Fibroblast of skin of left biceps (primary cell): ENCODE measurements at places on chromosomes 1 and 21.

- DNase-seq: no peak
These were observed 697 bp downstream of the AGO3 start for GRCh38 chr1:35931446-35932157.

GRCh38 chr1:9320520-9321479, 28.1 kb downstream of the SPSB1 start:
- DNase-seq: no peak

DNA sequence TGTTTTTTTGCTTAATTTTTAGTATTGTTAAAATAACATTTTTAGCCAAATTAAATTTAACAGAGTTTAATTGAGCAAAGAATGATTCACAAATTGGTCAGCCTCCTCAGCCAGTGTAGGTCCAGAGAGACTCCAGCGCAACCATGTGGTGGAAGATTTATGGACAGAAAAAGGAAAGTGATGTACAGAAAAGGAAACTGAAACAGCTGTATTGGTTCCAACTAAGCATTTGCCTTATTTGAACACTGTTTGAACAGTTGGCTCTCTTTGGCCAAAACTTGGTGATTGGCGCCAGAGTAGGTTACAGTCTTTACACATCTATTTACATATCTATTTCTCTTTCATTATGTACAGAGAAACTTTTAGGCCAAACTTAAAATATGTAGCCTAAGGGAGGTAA, 19.4 kb downstream of the RPS6KC1 start:
- DNase-seq: peak; percentile 28

- no peak for DNase-seq
These were observed 37.4 kb upstream of the ERRFI1 start for GRCh38 chr1:8063298-8064036.

DNA sequence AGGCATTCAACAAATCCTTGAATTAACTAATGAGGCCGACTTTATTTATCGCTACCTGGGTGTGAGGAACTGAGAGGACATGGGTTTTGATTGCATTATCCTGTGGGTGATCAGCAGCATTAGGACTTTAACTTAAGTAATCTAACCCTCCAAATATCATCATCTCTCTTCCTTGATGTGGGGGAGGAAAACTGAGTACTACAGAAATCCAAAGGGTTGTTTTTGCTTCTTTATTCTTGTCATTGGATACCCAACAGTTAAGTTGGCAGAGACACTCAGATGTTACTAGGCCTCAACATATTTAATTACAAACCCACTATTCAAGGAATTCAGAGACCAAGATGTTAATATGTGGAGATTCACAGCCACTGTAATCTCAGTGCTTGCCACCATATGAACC, 97.4 kb upstream of the ST6GALNAC5 start:
- no peak for DNase-seq

DNA sequence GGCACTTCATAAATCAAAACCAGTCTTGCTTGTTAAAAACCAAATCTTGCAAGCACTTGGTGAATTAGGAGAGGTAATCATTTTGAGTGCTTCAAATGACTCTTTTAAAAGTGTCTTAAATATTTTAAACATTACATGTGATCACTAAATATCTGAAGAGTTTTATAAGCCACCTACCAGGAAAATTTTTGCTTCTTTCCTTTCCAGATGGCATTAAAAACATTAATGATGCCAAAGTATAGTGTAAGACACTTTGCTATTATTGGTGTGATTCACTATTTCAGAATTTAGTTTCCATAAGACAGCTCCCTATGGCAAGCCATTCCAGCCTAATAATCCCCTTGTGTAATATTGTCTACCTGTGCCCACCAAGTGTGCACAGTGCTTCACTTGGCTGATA, 548.8 kb upstream of the ADAMTS5 start:
- DNase-seq: no peak

GRCh38 chr21:34844013-34844923, 175.5 kb downstream of the CLIC6 start:
- no peak for DNase-seq

DNA sequence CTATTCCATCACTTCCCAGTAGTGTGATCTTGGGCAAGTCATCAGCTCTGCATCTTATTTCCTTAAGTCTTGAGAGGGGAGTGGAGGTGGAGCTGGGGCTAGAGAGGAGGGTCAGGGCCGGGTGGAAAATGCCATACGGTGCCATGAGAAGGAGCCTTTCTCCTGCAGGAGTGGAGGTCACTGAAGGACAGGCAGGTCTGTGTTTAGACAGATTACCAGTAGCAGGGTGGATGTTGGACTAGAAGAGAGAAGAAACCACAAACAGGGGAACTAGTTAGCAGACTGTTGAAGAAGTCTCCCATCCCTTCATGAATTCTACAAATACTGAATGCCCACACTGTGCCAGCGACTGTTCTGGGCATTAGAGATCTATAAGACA, 13.9 kb upstream of the CPT2 start:
- no peak for DNase-seq

- no peak for DNase-seq
These were observed 33.7 kb downstream of the SPTA1 start for GRCh38 chr1:158652721-158653334.

GRCh38 chr1:163922743-163923201, 601.0 kb downstream of the NUF2 start:
- DNase-seq: no peak

DNA sequence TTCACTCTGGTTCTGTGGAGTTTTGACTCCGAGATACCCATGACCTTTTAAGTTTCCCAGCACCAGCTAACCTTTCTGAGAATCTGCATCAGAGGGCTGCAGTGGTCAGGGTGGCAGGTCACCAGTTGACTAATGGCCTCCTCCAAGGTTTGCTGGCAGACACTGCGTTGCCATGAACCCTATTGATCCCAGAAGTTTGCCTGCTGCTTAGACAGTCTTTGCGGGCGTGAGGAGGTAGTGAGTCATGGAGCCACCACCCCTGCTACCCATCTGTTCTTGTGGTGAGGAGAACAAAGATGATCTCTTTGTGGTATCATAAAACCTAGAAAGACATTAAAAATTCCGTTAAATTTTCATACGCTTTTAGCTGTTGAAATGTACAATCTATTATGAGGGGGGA, 180.4 kb downstream of the FGGY start:
- peak; percentile 40 for DNase-seq

DNA sequence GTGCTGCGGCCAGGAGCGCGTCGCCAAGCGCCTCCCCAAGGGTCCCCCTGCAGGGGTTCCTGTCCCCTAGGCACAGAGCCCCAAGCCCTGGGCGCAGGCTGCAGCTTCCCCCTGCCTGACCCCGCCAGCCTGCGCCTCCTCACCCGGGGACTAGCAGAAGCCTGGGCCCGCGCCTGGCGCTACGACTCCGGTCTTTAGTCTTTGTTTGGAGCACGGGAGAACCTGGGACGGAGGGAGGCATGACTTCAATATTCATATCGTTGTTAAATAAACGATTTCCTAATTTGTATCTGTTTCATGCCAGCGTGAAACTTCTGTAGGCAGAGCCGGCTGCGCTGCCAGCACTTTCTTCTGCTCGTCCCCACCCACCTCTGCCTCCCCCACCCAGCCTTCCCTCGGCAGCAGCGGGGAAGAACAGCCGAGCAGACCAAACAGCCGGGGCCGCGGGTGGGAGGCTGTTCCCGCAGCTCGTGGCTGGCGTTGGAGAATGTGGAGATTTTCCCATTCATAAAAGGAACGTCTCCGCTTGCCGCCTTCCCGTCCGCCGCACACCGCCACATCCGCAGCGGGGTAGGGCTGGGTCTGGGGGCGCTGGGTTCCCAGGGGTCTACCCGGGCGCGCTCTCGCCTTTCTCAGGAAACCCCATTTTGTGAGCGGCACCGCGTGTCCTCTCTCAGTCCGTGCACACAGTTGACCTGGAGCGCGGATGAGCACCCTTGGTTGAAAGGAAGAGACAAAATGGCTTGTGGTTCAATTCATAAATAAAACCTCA, 777 bp upstream of the TRIM67 start:
- no peak for DNase-seq

DNA sequence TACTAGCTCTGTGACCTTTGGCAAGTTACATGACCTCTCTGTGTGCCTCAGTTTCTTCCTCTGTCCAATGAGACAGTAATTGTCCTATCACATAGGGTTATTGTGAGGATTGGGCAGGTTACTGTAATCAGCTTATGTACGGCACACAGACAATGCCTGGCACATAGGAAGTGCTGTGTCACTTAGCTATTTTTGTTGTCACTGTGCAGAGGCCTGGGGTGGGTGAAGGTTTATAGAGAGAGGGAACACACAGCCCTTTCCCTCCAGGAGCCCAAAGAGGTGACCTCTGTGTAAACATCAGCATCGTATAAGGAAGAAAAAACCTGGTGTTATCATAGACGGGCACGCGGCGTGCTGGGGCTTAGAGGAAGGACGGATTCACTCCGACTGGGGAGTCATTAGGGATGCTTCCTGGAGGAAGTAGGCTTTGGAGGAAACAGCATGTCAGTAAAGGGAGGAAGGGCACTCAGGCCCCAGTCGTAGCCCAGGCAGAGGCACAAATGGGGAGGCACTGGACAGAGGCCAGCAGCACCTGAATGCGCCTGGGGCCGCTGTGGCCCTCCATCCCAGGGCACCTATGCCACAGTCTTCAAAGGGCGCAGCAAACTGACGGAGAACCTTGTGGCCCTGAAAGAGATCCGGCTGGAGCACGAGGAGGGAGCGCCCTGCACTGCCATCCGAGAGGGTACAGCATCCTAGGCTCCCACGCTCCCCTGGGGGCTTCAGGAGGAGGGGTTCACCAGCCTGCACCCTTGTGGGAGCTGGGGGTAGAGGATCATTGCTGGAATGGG, 21.2 kb downstream of the CDK18 start:
- DNase-seq: no peak

DNA sequence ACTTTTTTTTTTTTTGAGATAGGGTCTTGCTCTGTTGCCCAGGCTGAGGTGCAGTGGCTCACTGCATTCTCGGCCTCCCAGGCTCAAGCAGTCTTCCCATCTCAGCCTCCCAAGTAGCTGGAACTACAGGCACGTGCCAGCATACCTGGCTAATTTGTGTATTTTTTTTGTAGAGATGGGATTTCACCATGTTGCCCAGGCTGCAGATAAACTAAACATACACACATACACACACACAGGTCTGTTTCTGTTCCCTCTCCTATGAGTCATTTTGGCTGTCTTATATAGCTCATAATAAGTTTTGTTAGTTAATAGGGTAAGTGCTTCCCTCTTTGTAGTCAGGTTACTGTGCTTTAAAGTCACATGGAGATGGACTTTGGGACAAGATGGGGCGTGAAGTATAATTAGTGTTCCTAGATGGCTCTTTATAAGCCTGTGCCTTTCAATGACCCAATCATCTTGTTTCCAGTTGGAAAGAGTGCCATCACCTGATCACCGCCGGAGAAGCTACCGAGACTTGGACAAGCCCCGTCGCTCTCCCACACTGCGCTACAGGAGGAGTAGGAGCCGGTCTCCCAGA, 9.1 kb downstream of the PRPF38A start:
- no peak for DNase-seq

DNA sequence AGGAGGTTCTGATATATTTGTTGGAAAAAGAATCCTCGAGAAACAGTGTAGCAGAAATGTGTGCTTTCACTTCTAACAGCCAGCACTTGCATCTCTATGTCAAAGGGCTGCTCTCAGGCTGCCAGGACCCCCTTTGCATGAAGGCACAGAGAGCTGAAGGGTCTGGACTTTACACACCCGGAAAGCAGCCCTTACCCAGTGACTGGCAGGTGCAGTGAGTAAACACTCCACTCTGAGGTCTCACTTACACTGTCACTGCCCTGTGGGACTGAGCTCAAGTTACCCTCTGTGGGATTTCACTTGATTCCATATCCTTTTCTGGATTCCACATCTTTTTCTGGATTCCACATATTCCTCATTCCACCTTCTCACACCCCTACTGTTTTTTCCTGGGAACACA, 40.8 kb upstream of the PPP2R5A start:
- DNase-seq: no peak

GRCh38 chr21:29987762-29988161, 48.0 kb upstream of the GRIK1 start:
- no peak for DNase-seq

- DNase-seq: no peak
These were observed 21.8 kb downstream of the RPTN start for GRCh38 chr1:152137215-152137614.

DNA sequence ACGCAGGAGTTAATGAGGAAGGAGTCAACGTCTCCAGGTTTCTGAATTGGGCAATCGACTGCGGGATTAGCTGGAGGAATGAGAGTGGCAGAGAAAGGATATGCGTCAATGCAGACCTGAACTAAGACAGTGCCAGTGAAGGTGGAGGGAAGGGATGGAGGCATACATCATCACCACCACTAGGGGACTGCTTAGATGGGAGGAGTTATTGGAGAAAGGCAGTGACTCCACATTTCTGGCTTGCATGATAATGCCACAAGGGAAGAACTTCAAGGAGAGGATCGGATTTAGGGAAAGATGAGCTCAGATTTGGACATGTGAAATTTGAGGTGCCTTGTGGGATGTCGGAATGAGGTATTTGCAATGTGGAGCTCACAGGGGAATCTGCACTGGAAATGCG, 17.5 kb downstream of the VASH2 start:
- DNase-seq: peak; percentile 45

DNA sequence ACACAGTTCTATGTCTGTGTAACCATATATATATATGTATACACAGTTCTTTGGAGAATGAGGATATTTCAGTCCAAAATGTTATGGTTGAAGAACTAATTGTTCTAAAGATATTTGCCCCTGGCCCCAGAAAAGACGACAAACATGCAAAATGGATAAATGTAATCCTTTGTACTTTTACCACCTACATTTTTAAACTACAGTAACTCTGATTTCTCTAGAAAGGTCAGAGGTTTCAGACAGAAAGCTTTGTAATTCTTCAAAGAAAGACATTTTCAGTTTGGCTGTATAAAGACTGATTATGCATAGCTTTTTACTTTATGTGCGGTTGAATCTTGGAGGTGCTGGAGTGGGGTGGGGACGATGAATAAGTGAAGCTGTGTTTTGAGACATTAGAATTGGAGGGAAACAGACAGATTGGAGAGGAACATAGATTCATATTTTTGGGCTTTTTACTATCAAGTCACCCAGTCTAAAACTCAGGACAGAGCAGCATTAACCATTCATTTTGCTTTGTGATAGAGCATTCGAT, 16.6 kb downstream of the NFIA start:
- no peak for DNase-seq

GRCh38 chr1:15229707-15230131, 17.3 kb upstream of the FHAD1 start:
- no peak for DNase-seq

DNA sequence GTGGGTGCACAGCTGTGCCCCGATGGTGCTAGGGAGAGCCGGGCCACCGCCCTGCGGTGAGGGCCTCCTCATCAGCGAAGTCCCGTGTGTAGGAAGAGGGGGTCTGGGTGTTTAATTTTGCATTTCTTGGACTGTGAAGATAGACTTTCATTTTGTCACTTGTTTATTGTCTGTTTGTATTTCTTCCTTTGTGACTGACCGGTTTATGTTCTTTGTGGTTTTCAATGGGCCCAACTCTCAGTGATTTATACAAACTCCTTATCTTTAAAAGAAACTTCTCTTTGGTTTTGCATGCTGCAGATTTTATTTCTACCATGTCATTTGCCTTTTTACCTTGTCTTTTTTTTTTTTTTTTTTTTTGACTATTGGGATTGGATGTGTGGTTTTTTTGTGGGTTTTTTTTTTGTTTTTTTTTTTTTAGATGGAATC, 65.1 kb downstream of the COL18A1 start:
- DNase-seq: no peak

GRCh38 chr21:45454926-45455673, 50.1 kb downstream of the COL18A1 start:
- no peak for DNase-seq
